Fibroblast of skin of scalp (primary cell): ENCODE measurements at places on chromosomes 11 and 22.

DNA sequence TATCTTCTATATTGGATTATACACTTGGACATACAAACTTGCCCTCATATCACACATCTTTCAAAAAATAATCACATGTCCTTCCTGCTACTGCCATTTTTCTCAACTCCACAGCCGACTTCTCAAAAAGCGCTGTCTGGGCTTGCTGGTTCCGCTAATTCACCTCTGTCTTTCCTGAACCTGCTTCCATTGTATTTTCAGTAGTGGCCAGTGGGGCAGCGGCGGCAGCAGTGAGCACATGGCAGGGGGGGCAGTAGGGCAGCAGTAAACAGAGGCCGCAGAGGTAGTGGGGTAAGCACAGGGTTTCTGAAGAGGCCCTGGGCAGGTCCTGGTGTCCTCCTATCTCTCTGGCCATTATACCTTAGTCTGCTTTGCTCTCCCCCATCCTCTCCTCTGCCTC, 126.3 kb downstream of the RRAS2 start:
- no peak for DNase-seq

- no peak for DNase-seq
Observed at GRCh38 chr11:132037956-132038355, 667.5 kb downstream of the NTM start.

DNA sequence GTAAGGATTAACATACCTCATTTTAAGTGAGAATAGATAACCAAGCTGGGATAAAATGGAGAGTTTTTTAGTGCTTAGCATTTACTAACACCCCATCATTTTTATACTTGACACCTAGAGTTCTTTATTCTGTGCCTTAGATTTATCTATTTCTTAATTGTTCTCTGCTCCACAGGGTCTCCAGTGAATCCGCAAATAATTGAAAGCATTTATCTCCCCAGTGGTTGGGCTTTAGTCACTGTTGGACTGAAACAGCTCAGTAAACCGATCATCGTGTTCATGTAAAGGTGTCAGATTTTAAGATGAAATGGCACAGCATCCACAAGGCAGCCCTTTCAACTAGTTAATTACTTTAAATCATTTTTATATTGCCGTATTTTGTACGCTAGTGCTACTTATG, 17.8 kb upstream of the GRIA4 start:
- no peak for DNase-seq

- DNase-seq, result peak; percentile 47
Observed at GRCh38 chr11:99020352-99021225, at the start of gene CNTN5. CNTN5 (plus strand) TSS chr11:99020949.

DNA sequence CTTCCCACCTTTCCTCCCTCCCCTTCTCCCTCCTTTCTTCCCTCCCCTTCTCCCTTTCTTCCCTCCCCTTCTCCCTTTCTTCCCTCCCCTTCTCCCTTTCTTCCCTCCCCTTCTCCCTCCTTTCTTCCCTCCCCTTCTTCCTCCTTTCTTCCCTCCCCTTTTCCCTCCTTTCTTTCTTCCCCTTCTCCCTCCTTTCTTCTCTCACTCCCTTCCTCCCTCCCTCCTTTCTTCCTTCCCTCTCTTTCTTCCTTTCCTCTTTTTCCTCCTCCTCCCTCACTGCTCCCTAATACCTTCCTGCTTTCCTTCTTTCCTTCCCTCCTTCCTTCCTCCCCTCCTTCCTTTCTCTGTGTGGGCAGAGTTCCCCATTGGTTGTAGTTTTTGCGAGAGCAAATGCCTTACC, 76.1 kb downstream of the PGR start:
- DNase-seq, result no peak

- DNase-seq, result no peak
Observed at GRCh38 chr11:75276186-75276585, 35.6 kb downstream of the TPBGL start.

DNA sequence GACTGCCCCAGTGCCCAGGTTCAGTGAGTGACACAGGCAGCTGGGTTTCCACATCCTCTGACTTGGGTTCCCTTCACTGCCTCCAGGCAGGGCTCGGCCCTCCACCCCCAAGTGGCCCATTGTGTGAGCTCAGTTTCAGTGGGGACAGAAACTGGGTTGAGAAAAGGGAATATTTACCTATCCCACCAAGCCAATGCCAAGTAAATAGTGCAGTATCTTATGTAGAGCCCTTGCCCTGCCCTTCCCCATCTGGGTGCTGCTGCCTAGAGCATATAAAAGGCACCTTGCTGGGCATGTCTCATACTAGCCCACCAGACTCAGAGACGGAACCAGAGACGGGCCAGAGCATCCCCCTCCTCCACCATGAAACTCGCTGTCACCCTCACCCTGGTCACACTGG, at the start of gene SCGB1A1:
Gene SCGB1A1, plus strand, starts transcription at position 301 of the 400 bp plus-strand sequence. Its CDS starts 63 bp downstream, at position 364.
- no peak for DNase-seq

DNA sequence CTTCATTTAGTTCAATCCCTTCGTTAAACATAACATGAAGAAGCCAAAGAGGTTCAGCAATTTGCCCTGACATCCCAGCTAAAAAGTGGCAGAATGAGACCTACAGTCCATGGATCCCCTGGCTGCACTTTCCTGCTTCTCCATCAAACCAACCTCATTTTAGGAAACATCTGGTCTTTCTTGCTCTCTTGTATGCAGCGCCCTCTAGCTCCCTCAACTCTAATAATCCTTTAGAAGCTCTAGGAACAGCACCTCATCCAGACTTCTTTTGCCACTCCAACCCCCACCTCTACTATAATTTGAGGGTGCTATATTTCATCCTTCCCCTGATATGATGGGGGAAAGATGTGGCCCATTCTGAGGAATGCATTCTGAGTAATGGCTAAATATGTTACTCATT, 7.4 kb downstream of the CNTF start:
- peak; percentile 58 for DNase-seq

GRCh38 chr11:50080256-50080655, 47.6 kb downstream of the OR4C45 start:
- DNase-seq, result no peak

DNA sequence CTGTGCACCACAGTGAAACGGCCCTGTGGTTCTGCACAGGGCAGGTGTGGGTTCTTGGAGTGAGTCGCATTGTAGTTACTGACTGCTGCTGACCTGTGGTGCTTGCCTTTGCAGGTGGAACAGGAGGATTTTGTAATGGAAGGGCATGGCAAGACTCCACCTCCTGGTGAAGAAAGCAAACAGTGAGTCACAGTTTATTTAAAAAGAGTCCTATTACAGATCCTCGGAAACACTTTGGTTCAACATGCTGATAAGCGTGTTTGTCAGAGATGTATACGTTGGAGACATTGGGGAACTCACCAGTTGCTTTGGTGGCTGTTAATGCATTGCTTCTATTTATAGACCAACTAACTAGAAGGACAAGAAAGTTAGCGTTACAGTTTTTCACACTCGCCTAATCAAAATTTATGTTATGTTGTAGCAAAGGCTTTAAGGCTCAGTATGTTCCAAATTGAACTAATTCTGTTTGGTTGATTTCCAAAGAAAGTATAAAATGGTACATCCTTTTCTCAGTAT, 21.7 kb upstream of the TNRC6B start:
- DNase-seq, result peak; percentile 24

GRCh38 chr22:22558071-22558971, 744 bp downstream of the PRAME start:
- DNase-seq, result no peak

DNA sequence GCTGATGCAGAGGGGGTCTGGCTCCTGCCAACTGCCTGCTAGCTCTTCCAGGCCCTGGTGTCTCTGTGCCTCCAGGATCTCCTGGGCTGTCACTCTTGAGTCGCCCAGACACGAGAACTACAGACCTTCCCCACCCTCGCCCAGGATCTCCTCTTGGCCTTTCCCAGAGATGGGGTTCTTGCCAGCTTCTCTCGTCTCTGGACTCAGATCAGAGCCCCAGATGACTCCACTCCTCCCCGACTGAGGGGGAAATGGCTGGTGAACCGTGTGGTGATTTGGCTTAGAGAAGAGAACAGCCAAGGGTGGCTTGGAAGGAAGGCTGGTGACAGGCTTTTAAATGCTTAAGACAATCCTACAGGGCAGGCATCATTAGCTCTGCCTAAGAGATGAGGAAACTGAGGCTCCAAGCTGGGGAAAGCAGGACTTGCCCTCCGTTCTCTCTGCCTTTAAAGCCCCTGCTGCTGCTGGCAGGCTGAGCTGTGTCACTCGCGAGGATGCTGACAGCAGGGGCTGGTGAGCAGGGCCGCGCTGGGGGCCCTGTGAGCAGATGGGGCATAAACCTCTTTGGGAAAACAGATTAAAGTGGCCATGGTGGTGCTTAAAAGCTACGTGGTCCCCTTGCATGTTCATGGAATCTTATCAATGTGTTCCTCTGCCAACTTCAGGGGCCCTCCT, 90.3 kb upstream of the THY1 start:
- DNase-seq, result no peak

GRCh38 chr11:12746593-12747097, 72.4 kb downstream of the TEAD1 start:
- DNase-seq, result peak; percentile 82

DNA sequence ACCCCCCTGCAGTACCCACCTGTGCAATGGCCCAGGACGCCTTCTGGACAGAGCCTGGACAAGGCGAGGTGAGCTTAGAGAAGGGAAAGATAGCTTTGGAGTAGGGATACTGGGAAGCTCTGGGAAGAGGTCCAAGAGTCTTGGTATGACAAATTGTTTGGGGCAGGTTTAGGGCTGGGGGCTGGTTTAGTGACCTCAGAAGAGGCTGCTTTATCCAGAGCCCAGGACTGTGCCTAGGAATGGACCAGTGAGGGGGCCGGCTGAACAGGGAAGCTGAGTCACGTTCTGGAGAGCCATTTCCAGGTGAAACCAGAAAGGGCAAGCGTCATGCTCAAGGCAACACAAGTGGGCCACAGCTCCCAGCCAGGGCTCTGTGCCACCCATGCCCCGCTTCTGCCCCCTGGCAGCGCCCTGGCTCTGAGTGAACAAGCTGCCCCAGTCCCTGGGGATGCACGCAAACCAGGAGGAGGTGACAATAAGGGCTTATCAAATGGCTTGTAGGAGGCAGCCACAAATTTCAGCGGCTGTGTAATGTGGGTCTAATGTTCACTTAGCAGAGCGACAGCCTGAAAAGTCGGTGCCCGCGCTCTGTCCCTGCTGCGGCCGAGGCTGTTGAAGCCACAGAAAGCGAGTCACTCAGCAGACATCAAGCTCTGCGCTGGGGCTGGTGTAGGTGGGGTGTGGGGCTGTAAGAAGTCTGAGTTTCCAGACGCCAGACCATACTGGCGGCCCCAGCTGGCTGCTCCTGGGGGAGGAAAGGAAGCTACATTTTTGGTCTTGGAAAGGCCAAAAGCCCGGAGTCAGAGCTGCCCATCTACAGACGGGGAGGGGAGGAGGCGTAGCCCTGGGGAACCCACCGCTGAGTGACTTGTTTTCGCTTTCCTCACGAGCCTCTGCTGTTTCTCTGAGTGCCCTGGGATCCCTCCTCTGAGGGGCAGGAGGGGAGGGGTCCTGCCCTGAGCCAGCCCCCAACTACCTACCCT, 18.3 kb upstream of the SYT7 start:
- DNase-seq, result peak; percentile 63

- DNase-seq, result no peak
Observed at GRCh38 chr11:129965248-129965647, 37.4 kb downstream of the PRDM10 start.

DNA sequence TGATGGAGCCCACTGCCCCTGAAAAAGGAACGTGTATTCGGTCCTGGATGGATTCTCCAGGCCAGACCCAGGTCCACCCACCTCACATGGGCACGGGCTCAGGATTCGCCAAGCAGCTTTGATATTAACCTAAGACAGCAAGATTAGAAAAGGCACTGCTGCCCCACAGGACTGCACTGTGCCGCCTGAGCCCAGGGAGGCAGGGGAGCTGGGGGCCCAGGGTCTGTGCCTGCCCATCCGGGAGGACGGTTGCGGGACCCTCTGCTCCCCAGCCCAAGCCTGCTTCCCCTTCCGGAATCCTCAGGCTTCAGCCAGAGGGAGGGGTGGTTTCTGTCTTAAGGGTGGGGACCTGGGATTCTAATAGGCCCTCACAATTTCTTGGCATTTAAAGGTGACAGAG, 13.5 kb upstream of the VSIG10L2 start:
- no peak for DNase-seq

- DNase-seq, result peak; percentile 12
Observed at GRCh38 chr11:102318469-102318868, 1.2 kb downstream of the BIRC3 start.

- no peak for DNase-seq
Observed at GRCh38 chr11:380491-380890, 11.2 kb downstream of the B4GALNT4 start.

DNA sequence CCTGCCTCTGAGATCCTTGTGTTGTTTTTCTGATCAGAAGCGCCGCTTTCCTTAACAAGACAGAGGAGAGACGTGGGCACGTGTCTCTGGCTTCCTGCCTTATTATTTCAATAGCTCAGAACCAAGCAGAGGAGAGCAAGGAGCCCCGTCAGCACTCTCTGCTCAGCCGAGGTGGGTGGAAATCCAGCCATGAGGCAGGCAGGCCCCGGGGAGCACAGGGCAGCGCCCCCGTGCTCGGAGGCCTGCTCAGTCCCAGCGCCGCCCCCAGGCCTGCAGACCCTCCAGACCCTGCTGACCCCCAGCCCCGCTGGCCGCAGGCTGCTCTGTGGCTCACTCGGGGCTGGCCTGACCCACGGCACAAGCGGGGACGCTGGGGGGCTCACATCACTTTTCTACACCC, 162.8 kb downstream of the BRD1 start:
- no peak for DNase-seq

GRCh38 chr22:47188261-47189055, 426.0 kb downstream of the TBC1D22A start:
- no peak for DNase-seq

DNA sequence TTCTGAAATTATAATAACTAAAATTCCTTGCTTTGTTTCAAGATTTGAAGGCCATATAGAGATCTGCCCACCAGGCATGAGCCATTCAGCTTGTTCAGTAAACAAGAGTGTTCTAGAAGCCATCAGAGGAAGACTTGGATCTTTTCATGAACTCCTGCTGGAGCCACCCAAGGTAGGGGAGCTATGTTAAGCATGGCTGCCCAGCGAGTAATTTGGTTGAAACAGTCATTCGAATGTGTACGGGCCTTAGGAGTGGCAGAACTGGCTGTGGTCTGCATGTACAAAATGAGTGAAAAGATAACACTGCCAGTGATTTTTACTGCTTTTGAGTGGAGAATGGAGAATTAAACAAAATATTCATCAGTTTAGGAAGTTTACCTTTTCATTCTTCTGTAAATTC, 103.7 kb downstream of the PPP6R3 start:
- DNase-seq, result no peak

DNA sequence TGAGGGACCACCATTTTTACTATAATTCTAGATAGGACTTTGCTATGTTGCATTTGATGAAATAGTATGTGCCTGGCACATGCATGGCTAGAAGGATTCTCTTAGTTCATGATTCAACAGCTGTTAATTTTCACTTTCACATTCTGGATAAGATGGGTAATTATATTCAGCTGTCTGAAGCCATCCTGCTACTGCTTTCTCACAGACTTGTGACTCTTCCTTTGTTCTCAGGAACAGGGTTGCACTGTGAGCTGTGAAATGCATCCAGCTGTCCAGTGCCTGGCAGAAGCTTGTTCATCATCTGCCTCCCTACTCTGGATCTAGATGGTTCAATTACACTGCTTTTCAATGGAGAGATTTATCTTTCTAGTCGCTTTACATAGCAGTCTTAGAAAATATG, 610.1 kb upstream of the ANO5 start:
- no peak for DNase-seq
